Thoracic aorta (tissue), 2 donors: ENCODE measurements at places on chromosomes 4 and X.

GRCh38 chr4:6960154-6960553, 50.5 kb downstream of the TBC1D14 start:
- H3K4me1 ChIP-seq, result no peaks in the 10 kb centered on the region
- H3K27ac ChIP-seq, result no peak overlapping the region
- no peak overlapping the region for H3K4me3 ChIP-seq
- DNase-seq, result no peak
- no peaks in the 10 kb centered on the region for H3K36me3 ChIP-seq

DNA sequence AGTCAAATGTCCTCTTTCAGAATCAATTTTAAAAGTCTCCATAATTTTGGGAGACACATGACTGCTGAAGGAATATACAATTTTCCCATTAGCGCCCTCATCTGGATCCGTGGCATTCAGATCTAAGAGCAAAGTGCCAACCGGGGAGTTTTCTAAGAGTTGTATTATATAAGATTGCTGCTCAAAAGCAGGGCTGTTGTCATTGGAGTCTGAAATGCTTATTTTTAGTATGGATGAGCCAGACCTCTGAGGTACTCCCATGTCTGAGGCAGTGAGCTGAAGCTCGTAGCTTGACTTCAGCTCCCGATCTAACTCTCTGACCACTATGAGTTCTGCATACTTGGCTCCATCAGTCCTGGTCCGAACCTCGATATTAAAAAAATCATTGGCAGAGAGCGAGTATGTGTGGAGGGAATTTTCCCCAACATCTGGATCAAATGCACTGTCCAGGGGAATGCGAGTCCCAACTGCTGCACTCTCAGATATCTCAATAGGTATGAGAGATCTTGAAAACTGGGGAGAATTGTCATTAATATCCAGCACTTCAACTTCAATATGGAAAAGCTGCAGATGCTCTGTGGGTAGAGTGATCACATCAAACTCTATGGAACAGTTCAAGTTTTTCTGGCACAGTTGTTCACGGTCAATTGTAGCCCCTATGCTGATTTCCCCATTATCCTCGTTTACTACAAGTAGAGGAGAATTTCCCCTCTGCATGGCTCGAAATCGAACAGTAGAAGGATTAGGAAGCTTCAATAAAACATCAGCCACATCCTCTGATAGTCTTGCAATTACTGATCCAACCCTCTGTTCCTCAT, 917 bp downstream of the PCDH18 start:
- H3K4me3 ChIP-seq, result peak overlapping the region; percentile 81
- peaks cover 3% of the 10 kb centered on the region for H3K4me1 ChIP-seq
- no peaks in the 10 kb centered on the region for H3K27me3 ChIP-seq
- H3K27ac ChIP-seq, result peak overlapping the region; percentile 86

DNA sequence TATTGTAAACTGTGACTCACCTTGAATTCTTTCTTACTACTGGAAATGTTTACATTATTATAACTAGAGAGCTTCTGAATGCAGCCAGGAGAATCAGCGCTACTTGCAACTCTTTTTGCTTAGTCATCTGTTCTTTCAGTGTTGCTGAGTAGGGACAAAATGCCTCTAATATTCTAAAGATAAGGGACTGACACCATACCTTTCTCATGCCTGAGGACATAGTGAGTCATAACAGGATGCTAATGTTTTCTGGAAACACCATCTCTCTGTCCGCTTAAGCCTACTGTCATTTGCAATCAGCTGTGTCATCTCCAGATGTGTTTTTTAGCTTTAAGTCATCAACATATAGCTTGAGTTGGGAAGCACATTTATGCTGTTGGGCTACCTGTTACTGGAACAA, 108.3 kb downstream of the QRFPR start:
- H3K36me3 ChIP-seq, result no peaks in the 10 kb centered on the region
- H3K27ac ChIP-seq, result no peak overlapping the region
- no peak for DNase-seq
- H3K27me3 ChIP-seq, result no peaks in the 10 kb centered on the region
- no peak overlapping the region for H3K4me3 ChIP-seq

- peaks cover 4% of the 10 kb centered on the region for H3K4me1 ChIP-seq
- H3K27ac ChIP-seq, result no peak overlapping the region
- no peaks in the 10 kb centered on the region for H3K36me3 ChIP-seq
- peak overlapping the region; percentile 41 for H3K4me3 ChIP-seq
Observed at GRCh38 chr4:1644891-1645657, 39.0 kb downstream of the FAM53A start.

- H3K27me3 ChIP-seq, result no peaks in the 10 kb centered on the region
- peaks cover 54% of the 10 kb centered on the region for H3K36me3 ChIP-seq
- H3K27ac ChIP-seq, result no peak overlapping the region
- H3K4me3 ChIP-seq, result no peak overlapping the region
Observed at GRCh38 chr4:4424499-4425115, 37.7 kb downstream of the NSG1 start.

GRCh38 chrX:46386511-46386910, 158.7 kb downstream of the ZNF674 start:
- no peaks in the 10 kb centered on the region for H3K4me1 ChIP-seq
- no peaks in the 10 kb centered on the region for H3K36me3 ChIP-seq
- H3K4me3 ChIP-seq, result no peak overlapping the region
- no peak for DNase-seq
- no peaks in the 10 kb centered on the region for H3K27me3 ChIP-seq
- no peak overlapping the region for H3K27ac ChIP-seq

DNA sequence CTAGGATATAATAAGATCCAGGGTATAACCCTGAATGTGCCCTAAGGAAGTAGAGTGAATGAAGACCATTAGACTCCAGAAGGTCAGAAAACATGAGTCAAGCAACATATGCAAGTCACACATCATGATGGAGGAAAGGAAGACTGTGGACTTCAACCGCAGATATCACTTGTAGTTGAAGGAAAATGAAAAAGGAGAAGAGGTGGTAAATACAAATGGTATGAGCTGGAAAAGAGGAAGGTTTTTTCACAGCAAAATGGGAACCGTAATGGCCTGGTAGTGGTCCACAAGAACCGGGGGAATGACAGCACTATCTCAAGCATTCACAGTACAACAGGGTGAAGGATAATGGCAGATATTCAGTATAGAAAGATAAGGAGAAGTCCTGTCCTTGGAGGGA, 5.2 kb upstream of the SCFD2 start:
- H3K4me1 ChIP-seq, result no peaks in the 10 kb centered on the region
- no peak overlapping the region for H3K4me3 ChIP-seq
- no peaks in the 10 kb centered on the region for H3K36me3 ChIP-seq
- no peak for DNase-seq
- no peaks in the 10 kb centered on the region for H3K27me3 ChIP-seq
- no peak overlapping the region for H3K27ac ChIP-seq

DNA sequence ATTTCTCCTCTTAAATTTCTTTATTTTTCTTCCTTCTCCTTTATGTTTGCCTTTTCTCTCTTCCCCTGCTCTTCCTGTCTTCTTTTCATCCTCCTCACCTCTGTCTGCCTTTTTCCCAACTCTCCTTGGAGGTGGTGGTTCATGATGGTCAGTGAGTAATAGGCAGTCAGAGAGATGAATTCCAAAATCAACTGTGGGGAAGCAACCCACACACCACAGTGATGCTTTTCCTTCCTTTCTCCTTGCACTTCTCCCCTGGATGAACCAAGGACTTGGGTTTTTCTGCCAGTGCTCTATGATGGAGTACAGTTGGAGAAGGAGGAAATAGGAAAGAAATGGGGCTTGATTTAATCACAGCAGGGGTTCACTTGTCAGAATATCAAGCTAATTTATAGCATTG, 153.8 kb downstream of the DCK start:
- no peak for DNase-seq
- H3K4me3 ChIP-seq, result no peak overlapping the region
- peaks cover 25% of the 10 kb centered on the region for H3K4me1 ChIP-seq
- peak overlapping the region; percentile 1 for H3K27ac ChIP-seq
- H3K27me3 ChIP-seq, result no peaks in the 10 kb centered on the region
